EL (cell line): ENCODE measurements at places on chromosomes 4 and X.

GRCh38 chr4:10684631-10685030, at the start of gene CLNK:
CLNK (minus strand) TSS chr4:10684768; CDS start chr4:10667869, 16,899 bp downstream.
- DNase-seq, result no peak

DNA sequence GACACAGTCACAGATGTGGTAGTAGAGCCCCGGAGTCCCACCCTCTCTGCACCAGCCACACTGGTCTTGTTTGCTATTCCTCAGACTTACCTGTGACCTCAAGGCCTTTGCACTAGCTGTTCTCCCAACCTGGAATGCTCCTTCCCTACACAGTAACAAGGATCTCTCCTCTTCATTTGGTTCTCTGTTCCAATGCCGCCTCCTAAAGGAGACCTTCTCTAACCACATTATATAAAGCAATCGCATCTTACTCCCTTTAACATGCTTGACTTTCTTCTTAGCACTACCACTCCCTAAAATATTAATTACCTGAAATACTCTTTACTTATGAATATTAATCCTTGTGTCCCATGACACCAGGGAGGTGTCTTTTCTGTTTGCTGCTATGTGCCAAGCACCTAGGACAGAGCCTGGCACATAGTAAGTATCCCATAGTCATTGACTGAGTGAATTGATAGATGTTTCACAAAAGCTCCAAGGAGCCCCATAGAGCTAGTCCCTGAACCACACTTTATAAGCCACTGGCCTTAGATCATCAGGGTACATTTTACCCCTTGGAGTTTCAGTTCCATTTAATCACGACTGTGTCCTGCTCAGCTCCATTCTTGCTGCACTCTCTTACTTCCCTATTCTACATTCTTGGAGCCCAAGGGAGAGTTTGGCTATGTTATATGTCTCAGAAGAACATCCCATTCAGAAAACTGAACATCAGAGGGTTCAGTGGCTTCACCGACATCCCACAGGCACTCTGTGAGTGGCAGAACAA, 312.7 kb downstream of the RAB28 start:
- DNase-seq, result no peak

DNA sequence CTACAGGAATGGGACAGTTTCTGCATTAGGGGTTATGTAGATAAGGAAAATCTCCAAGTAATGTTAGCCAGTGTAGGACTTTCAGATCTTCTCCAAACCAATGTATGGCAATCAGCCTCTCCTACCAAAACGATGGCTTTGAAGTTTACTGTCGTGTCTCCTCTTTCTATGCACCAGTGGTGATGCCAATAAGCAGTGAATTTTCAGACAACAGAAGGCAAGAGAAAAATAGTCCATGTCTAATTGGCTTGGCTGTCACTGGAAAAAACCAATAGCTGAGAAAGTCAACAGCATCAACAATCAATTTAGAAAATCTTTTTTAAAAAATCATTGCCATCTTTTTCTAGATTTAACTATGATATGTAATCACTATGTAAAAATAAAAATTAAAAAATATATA, 35.0 kb downstream of the LIMCH1 start:
- no peak for DNase-seq

- no peak for DNase-seq
These were observed 9.2 kb upstream of the MSN start for GRCh38 chrX:65658229-65658628.

GRCh38 chr4:1601533-1601835, 82.6 kb downstream of the FAM53A start:
- DNase-seq, result no peak

GRCh38 chr4:20724915-20725314, 24.7 kb downstream of the PACRGL start:
- no peak for DNase-seq

GRCh38 chrX:103404231-103405008, 28.1 kb downstream of the BEX3 start:
- peak; percentile 86 for DNase-seq

DNA sequence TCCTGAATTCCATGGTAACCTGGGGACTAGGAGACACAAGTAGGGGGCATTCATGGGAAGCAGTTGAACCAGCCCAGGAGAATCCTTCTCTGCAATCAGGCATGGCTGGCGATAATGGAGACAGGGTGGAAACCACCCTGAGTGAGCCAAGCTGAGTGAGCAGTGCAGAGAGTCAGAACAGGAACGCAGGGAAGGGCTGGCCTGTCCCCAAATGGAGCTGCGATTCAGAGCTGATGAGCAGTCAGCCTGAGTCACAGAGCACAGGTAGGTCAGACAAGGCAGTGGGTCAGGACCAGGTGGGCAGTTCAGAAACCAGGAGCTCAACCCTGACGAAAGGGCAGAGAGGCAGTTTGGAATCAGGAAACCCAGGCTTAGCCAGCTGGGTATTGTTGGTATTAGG, 129.0 kb downstream of the BTC start:
- DNase-seq, result no peak

DNA sequence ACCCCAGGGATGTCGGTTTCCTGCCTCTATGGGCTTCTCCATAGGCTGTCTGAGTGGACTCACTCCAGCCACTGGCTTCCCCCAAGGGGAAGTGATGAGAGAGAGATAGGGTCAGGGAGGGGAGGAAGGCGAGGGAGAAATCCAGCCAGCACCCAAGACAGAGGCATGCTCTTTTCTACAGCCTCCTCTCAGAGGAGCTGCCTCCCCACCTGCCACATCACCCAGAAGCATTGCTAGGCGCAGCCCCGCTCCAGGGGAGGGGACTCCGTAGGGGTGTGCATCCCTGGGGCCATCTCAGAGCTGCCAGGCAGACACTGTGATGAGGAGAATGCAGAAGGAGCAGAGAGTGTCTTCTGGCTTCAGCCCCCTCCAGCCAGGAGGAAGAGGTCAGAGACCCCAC, 109.5 kb upstream of the NKX1-1 start:
- no peak for DNase-seq

DNA sequence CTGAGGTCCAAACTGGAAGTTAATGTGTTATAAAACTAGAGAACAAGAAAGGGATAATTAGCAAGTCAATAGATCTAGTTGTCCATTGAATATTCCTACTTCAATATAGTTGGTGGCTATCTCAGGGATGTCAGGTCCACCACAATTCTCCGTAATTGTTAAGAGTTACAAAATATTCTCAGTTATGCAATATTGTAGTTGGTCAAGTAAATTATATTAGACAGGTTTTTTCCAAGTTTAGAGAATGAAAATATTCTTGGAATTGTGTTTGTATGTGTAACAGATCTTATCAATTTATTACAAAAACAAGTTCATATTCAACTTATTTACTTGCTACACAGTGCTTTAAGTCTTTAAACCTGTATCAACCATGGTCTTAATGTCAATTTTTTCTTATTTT, 547.4 kb downstream of the SPRY1 start:
- DNase-seq, result no peak

GRCh38 chrX:17298564-17298963, 76.4 kb upstream of the NHS start:
- DNase-seq, result no peak

DNA sequence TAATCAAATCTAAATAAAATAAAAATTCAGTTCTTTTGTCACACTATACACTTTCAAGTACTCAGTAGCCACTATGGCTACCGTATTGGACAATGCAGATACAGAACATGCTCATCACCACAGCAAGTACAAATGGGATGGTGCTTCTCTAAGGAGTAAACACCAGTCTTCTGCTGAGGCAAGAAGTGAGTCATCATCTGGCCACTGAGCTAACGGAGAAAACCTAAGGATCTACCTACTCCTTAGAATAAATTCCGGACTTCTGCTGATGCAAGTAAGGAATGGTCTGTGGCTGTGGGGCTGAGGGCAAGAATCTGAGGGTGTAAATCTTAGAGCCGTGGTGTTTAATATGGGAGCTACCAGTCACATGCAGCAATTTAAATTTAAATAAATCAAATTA, 11.3 kb upstream of the RBMXL3 start:
- DNase-seq, result no peak

DNA sequence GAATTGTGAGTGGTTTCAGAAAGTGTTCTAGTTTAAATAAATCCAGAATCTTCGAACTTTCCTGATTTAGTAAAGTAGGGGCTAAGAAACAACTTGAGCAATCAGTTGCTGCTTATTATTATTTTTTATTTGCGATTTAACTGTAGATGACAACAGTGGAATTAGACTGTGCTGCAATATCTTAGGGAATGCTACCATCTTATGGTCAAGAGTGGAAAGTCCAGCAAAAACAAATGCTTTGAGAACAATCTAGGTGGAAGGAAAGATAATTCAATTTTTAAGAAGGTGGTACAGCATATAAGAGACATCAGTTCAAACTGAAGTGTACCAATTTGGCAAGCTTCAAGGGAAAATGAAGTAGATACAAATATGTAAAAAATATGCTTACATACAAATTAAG, 73.3 kb downstream of the CYLC1 start:
- no peak for DNase-seq

DNA sequence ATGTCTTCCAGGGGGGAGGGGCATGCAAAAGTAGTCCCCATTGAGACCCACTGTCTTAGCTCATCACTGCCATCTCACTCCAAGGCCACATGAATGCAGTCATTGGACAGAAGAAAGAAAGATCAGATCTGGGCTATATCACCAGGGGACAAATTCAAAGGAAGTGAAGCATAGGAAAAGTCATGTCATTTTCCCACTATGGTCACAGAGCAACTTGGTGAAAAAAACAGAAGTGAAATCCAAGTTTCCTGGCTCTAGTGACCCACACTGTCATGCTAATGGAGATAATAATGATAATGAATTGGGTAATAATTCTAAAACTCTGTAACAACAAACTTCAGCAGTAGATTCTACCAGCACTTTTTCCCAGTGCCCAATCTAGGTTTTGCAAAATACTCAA, 9.9 kb downstream of the LHFPL1 start:
- no peak for DNase-seq

DNA sequence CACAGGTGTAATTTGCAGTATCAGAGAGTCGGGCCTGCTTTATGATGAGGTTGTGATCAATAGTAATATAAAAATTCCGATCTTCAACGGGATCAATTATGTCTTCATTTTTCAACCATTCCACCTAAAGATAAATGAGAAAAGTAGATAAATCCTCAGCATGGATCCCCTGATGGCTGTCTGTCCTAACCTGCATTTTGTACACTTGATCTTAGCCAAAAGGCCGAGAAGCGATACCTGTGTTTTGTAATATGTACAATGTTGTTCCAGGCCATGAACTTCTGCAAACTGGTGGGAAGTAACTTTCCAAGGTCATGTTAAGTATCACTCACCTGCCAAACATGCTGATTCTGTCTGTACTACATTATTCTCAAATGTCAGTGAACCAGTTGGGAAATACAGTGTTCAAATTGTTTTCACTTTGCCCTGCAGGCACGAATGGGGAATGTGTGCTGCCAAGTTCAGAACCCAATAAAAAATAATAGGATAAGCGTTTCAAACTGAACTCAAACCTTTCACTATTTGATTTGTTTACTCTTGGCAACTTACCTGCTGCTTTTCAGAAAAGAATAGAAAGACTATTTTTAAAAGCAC, 298.1 kb downstream of the UNC5C start:
- no peak for DNase-seq

GRCh38 chrX:48677516-48677915, 6.1 kb upstream of the WAS start:
- no peak for DNase-seq
